ENCODE measurements at places on chromosomes 1 and 21.

DNA sequence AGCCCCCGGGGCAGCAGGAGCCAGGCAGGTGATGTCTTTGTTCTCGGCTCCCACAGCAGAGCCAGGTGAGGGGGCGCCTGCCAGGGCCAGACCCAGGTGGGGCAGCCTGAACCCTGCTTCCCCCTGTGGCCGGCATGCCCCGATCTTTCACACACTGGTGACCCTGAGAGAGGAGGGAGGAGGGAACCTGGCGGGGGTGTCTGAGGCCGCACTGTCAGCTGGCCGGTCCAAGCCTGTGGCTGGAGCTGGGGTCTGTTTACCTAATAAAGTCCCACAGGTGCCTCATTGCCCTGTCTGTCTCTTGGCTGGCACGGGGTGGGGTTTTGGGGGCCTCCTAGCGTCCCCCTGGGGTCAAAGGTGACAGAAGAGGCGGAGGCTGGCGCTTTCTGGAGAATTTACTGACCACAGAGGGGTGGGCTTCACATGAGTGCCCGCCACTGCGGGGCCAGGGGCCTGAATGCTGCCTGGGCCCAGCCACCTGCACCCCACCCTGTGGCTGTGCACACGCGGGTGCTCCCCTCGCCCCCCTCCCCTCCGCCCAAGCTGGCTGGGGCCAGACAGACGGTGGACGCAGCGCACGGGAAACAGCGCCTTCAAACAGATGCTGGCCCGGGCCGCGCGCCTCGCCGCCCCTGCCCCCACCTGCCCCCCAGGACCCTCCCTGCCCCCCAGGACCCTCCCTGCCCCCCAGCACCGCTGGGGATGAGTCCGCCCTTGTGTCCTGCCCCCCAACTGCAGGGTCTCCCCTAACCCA, 5.8 kb downstream of the TMEM240 start:
- no peak for DNase-seq

DNA sequence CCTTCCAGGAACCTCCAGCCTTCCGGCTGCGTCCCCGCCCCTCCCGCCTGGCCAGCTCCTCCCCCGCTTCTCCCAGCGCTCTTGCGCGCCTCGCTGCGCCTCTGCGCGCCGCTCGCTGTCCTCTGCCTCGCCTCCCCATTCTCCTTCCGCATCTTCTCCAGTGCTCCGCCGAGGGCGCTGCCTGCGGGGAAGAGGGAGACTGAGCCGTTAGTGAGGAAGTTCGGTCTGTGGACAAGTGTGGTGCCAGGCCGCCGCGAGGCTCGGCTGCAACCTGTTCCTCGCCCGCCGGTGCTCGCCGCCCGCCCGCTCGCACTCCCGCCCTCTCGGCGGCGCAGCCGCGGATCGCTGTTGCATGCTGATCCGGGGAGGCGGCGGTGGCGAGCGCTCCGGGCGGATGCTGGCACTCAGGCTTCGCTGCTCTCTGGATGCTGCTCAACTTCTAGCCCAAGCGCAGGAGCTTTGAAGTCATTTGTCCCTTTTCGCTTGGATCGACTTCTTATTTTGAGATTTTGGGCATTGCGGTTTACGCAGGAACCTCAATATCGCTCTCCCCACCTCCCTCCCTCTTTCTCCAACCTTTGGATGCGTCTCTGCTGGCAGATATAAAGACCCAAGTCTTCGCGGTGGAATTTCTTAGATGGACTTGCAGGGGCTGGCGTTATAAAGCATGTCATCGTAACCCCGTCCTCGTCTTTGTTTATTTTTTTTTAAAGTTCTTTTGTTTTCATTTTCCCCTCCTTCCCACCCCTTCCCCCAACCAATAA, 614 bp upstream of the CACNA1E start:
- no peak for DNase-seq

- DNase-seq: no peak
Measured at GRCh38 chr1:200925831-200926230, 31.1 kb downstream of the INAVA start.

GRCh38 chr1:28439320-28439719, 66.5 kb upstream of the RCC1 start:
- DNase-seq: no peak

- DNase-seq: no peak
Measured at GRCh38 chr1:89771991-89772560, 48.8 kb upstream of the LRRC8D start.

DNA sequence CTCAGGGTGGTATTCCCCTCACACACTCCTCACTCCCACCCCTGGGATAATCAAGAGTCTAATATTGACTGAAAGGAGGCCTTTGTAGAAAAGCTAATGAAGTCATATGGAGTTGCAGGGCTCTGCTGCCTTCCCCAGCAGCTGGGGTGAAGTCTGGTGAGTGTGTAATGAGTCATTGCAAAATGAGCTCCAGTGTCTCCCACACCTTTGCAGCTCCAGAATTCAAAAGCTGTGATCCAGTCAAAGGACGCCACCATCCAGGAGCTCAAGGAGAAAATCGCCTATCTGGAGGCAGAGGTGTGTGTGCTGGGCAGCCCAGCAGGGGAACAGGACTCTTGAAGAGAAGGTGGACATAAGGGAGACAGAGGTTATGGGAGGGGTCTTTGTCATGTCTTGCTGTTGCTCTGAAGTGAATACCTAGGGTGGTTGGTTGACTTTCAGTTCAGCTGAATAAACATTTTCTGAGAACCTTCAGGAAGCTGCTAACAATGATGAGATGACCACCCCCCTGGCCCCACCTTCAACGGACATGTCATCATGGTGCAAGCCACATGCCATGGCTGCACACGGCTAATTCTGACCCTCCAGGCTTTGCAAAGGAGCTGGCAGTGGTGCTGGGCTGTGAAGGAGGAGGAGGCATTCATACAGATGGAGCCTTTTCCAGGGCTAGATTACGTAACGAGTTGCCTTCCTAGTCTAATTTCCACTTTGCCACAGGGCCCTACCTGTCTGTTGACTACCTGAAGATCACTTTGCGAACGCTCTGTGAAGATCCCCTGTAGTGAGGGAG, 32.2 kb upstream of the SNX27 start:
- DNase-seq: no peak

DNA sequence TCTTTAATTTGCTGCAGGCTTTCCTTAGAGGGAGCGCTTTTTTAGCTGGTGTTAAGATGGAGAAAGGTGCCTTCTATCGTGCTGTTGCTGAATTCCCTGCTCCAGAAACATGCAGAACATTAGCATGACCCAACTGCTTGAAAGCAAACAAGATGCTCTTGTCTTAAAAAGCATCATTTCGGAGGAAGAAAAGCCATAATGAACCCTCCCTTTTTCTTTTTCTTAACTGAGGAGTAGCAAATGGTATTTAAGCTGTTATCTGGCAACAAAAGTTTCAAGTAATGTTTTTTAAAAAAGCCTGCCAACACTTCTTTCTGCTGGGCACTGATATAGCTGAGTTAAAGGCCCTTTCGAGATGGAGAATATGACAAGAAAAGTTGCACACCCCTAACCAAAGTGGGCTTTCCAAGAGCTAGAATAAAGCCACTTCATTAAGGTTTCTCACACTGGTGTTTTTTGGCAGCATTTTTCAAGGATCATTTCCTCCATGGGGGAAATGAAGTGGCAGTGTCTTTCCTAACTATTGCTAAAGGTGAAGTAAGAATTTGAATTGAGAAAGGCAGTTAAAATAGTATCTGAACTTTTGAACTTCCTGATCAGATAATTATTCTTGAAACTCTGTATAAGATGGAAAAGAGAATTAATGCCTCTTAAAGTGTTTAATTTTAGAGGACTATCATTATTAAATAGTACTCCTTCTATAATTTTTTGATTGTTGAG, 38.8 kb downstream of the ST6GALNAC5 start:
- no peak for DNase-seq

DNA sequence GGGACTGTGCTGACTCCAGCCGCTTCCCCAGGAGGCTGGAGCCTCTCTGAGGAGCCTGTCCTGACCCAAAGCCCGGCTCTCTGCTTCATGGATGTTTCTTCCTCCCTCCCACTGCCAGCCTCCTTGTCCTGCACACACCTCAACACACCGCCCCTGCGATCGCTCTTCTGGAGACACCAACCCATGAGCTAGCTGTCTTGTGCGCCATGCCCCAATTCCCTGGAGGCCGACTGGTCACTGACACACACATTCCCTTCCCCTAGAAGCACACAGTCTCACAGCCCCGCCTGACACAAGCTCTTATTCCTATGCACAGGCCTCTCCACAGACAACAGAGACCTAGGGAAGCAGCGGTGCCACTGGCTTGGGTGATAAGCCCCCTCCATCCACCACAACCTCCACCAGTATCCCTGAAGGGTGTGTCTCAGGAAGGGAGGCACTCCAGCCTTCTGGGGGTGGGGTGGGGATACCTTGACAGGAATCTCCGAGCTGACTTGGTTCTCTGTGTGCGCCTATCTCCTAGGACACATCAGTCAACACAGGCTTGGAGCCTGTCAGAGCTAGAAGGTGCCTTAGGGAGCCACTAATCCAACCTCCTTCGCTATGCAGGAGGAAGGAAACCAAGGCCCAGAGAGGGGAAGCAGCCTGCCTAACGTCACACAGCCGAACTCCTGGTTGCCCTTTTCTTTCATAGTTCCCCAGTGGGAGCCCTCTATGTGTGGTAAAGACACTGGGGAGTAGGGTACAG, 31.1 kb downstream of the AHDC1 start:
- no peak for DNase-seq

Data from naive thymus-derived CD8-positive, alpha-beta T cell (primary cell).